ENCODE measurements at places on chromosomes 6 and 20.

GRCh38 chr6:141587482-141588266 is 545.1 kb upstream of the GJE1 start:
- no peak for DNase-seq

DNA sequence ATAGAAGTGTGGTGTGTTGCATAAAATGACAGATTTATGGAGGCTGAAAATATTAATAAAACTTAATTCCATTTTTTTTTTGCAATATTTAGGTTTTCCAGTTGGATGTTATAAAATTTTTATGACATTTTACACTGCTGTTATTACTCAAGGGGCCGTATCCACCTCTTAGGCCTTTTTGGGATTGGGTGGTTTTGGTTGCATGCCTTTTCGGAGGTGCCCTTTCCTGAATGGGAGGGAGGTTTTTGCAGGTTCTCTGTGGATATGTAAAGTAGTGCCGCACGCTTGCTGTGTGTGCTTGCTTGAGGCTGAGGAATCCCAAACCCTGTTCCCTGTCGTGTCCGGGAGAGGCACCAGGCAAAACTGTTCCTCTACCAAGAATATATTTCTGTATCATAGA is 6.8 kb downstream of the ARID1B start:
- DNase-seq: no peak

DNA sequence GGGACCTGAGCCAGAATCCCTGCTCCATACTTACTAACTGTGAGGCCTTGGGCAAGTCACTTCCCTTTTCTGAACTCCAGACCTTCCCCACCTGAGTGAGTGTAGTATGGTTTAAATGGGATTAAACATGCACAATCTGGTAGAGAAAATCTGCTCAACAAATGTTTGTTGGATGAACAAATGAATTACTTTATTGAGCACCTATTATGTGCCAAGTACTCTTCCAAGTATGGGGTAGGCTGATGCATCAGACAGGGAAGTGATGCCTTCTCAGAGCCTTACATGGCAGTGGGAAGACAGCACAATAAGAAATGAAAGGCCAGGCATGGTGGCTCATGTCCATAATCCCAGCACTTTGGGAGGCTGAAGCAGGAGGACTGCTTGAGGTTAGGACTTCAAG is 15.0 kb upstream of the LBP start:
- no peak for DNase-seq

GRCh38 chr20:38855356-38855755 is 49.9 kb downstream of the PPP1R16B start:
- no peak for DNase-seq

- no peak for DNase-seq
Measured at GRCh38 chr6:167910652-167911051, 83.9 kb downstream of the AFDN start.

DNA sequence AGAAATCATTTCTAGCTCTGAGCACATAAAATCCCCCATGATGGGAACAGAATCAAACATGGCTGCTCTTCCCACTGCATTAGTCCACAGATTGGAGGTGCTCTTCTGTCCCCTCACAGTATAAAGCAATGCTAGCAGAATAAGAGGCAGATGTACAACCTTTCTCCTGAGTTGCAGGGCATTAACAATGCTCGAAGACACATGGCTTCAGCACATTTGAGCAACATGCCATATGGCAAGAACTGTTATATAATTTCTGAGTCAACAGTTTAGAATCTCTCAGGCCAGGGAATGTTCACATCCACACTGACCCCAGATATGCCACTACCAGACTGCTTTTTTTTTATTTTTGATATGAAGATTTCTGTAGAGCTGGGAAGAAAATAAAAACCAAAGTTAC is 119.6 kb downstream of the KIF13A start:
- no peak for DNase-seq

DNA sequence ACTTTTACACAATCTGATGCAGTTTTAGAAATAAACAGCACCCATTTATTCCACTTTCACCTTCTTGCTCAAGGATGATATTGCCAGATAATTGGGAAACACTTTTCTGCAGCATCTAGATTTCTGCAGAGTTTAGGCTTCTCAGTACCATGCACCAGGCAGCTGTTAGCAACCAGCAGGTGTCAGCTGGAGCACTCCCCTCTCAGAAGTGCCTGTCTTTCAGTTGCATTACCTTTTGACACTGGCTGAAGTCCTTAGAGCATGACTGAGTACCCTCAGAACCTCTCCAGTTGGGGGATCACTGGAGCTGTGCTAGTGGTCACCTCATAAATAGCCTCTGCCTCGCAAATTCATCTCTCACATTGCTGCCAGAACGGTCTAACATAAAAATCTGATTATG is 91.2 kb downstream of the DNAH8 start:
- DNase-seq: no peak

DNA sequence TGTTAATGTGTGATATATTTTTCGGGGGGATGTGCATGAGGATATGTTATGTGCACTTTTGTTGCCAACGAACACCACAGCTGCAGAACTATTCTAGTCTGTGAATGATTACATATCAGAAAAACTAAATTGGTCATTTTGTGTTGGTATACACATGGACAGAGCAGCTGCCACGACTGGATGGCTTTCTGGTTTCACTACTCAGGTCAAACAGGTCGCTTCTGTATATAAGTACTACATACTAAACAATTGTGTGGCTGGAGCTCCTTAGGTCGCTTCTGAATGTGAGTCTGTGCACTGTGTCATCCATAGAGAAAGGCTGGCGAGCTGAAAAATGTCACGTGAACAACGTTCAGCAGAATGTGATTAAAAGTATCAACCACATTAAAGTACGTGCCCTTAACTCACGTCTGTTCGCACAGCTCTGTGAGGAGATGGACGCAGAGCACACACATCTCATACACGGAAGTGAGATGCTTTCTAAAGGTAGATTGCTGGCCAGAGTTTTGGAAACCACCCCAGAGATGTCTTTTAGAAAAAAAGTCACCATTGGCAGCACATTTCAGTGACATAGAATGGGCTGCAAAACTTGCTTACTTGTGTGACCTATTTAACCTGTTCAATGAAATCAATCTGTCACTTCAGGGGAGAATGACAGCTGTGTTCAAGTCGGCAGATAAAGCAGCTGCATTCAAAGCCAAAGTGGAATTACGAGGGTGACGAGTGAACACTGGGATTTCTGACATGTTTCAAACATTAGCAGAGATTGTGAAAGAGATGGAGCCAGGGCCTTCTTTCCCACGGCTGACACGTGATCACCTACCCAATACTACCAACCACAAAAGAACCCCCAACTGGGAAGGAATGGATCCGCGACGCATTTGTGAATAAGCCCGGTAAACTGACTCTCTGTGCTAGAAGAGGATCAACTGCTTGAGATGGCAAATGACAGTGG is 176.6 kb downstream of the PDE10A start:
- no peak for DNase-seq

DNA sequence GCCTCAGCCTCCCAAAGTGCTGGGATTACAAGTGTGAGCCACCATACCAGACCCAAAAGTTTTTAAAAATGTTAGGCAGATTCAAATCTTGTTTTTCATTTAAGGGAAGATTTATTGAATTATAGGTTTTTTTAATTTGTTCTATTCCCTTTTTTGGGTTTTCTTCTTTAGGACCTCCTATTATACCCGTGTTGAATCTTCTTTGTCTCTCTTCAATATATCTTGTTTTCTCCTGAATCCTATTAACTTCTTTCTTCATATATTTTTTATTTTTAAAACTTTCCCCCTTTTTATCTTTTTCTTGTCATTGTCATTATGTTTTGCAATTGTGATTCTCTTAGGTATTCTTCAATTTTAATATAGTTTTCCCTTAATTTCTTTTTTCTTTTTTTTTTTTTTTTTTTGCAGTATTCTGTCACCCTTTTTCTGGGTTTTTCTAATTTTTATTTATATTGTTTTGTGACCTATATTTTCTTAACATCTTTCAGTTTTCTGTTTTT is 45.9 kb upstream of the NOP56 start:
- DNase-seq: no peak

GRCh38 chr6:43299338-43300293 is 1.6 kb downstream of the SLC22A7 start:
- DNase-seq: no peak
